Tibial nerve (tissue), 4 donors: ENCODE measurements at places on chromosomes 7 and 10. TPM values are rescaled to one million over a fixed set of nuclear protein-coding genes. Genes with fewer than 3 reads are reported as not detected.
A peak's percentile ranks its signal among the peaks of the same experiment; 100 is the strongest.

The GRM3 gene
- total RNA-seq: not detected

GRCh38 chr10:75245354-75246250, 9.8 kb upstream of the COMTD1 start:
- DNase-seq: no peak

GRCh38 chr7:117750612-117751563, 122.4 kb downstream of the CTTNBP2 start:
- DNase-seq: no peak

- DNase-seq: no peak
These were observed 559.4 kb downstream of the SUGCT start for GRCh38 chr7:40694026-40694809.

- DNase-seq: no peak
These were observed 288.8 kb downstream of the CAMK1D start for GRCh38 chr10:12638103-12638502.

DNA sequence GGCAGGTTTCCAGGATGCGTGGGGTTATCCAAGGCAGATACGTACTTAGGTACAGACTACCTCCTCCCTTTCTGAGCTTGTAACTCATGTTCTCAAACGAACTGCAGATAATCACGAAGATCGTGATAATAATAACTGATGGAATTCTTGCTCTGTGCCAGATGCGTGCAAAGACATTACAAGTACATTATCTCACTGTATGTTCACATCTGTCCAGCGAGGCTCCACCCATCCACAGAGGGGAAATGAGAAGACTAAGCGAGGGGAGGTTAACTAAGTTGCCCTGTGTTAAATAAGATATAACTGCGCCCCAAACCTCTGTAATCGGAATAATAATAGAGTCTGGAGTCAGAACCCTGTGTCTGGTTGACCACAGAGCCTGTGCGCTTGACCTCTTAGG, 1.9 kb downstream of the GALNT17 start:
- DNase-seq: no peak

DNA sequence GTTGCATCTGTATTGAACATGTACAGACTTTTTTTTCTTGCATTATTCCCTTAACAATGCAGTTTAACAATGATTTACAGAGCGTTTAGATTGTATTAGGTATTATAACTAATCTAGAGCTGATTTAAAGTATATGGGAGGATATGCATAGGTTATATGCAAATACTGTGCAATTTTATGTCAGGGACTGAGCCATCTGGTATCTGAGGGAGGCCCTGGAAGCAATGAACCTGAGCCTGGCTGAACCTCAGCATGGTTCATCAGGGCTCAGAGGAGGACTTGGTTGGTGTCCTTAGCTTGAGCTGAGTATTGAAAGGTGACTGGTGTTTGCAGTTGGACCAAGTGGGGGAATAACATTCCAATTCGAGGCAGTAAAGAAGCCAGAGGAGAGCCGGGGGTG, 4.8 kb downstream of the ADCK2 start:
- DNase-seq: no peak

DNA sequence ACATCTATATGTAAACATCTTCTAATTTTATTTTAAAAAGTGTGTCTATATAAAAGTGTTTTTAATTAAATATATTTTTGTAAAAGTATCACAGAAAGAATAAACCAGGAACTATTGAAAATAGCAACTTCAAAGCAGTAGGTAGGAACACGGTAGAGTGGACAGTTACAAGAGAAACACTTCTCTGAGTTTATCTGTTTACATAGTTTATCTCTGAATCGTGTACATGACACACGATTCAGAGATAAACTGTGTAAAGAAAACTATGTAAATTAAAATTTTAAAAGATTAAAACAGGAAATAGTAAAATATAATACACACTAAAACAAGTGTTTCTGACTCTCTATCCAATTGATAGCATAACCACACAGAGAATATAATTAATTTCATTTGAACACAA, 25.1 kb upstream of the FAM170B start:
- DNase-seq: no peak

- DNase-seq: no peak
These were observed 458 bp downstream of the COX15 start for GRCh38 chr10:99731306-99732032.

The MGMT gene
- 39.1 TPM for total RNA-seq

DNA sequence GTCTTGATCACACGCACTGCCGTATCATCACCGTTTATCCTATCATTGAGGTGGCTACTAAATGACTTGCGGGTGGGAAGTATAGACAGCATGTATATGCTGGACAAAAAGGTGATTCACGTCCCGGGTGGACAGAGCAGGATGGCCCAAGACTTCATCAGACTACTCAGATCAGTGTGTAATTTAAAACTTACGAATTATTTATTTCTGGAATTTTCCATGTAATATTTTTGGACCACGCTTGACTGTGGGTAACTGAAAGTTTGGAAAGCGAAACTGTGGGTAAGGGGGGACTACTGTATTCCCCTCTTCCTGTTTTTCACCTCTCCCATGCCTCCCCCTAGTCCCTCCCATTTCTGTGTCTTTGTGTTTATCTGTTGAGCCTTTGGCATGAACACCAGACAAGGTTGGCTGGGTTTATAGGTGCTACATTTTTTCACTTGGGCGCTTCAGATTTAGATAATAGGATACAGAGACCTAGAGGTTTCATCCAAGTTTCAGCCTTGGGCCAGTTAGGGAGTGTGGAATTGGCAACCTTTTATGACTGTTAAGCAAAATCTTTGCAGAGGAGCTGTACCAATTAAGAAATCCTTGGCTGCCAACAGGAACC, 55.8 kb downstream of the RBM20 start:
- DNase-seq: no peak

DNA sequence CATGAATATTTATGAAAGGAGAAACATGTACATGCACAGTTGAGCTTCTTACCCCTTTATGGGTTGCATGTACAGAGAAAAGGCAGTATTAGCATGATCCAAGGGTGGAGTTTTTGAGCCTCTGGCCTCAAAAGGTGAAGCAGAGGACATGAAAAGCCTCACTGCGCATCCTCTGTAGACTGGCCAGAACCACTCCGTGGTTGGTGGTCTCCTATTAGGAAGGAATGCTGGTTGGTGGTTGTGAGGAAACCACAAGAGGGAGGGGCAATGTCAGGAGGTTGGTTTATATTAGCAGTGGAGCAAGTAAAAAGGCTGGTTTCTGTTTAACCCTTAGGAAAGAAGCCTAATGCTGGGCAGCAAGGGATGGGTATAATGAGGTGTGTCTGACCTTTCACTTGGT, 37.5 kb downstream of the AHCYL2 start:
- DNase-seq: no peak

GRCh38 chr10:79112881-79113431, 44.2 kb downstream of the ZMIZ1 start:
- DNase-seq: no peak

DNA sequence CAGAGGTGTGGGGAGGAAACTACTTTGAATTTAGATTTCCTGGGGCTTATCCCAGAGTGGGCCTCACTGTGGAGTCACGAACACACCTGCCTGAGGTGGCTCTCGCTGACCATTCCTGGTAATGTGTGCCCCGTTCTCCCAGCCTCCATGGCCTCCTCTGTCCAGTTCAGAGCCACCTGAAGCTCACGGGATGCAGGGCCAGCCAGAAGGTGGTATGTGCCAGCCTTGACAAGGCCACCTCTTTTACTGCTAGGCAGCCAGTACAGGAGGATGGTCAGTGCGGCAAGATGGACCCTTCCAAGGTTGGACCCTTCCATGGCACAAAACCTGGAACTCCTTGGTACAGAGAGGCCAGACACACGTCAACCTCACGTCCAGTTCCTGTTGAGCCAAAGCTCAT, 210.3 kb downstream of the DNAJB6 start:
- no peak for DNase-seq

- no peak for DNase-seq
These were observed 50.5 kb upstream of the MRLN start for GRCh38 chr10:59803714-59804113.

The PON1 gene
- total RNA-seq: not detected

GRCh38 chr7:22853674-22854157, 31.1 kb upstream of the TOMM7 start:
- DNase-seq: peak; percentile 25

GRCh38 chr7:151825721-151826120, 51.2 kb downstream of the PRKAG2 start:
- DNase-seq: no peak

DNA sequence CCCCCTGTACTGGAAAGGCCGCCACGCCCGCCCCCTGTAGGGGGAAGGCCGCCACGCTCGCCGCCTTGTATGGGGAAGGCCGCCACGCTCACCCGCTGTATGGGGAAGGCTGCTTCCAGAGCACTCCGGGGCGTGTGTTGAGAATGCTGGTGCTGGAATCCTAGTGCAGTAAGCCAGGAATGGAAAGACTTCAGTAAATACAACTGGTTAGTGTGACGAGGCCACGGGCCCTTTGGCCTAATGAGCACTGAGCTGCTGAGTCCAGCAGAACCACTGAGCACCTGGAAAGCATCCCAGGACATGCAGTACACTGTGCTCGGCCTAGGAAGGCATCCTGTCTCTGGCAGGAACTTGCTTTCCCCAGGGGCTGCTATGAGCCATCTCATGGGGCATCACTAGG, 398.9 kb downstream of the PTPRN2 start:
- DNase-seq: no peak

- no peak for DNase-seq
These were observed 736.6 kb downstream of the AUTS2 start for GRCh38 chr7:70334871-70335270.
